Esophagus squamous epithelium (tissue), 5 donors: ENCODE measurements at places on chromosomes 2 and 18.

GRCh38 chr18:9803698-9804516 is 81.9 kb upstream of the TXNDC2 start:
- H3K4me3 ChIP-seq, result no peak overlapping the region
- no peaks in the 10 kb centered on the region for H3K36me3 ChIP-seq
- no peak for DNase-seq
- peaks cover 12% of the 10 kb centered on the region for H3K4me1 ChIP-seq
- H3K27ac ChIP-seq, result peak overlapping the region; percentile 48
- H3K27me3 ChIP-seq, result no peaks in the 10 kb centered on the region

DNA sequence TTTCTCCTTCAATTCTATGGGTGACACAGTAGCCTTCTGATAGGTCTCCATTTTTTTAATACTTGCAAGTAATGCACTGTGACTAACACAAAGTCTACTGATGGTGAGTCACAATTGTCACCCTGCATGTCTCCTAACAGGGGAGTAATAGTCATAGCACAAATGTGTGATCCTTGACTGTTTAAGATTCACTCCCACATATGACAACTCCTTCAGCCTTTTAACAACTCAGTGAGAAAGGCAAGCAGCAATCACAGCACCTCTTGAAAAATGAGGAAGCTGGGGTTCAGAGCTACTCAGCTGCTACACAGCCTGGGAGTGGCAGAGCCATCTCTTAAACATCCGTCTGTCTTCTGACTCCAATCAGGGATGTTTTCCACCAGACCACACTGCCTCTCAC is 63.8 kb downstream of the EHD3 start:
- no peaks in the 10 kb centered on the region for H3K36me3 ChIP-seq
- H3K4me3 ChIP-seq, result no peak overlapping the region
- no peak for DNase-seq
- H3K27me3 ChIP-seq, result no peaks in the 10 kb centered on the region

DNA sequence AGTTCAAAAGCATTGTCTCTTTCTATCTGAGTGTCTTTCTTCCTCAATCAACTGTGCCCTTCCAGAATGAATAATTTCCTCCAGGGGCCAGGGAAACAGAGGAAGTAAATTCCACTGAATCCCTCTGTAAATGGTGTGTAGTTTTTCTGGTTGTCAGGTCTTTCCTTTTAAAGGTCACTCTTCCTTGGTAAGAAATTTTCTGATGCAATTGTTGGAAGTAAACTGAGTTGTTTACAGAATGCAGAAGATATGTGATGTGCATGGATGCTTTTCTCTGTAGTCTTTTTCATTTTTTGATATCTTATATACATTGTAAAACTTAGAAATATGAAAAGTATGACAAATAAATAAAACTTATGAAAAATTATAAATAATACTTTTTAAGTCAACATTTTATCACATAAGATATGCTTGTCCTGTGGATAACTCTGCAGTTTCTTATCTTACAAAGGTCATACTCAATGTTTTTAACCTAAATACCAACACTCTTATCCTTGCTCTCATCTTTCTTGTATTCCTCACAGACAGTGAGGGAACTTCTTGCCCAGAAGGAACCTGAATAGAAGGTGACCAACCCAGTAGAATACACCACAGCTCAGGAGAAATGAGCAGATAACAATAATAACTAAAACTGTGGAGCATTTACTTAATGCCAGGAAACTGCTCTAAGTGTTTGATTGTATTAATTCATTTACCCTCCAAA is 234.5 kb downstream of the METTL4 start:
- no peaks in the 10 kb centered on the region for H3K4me1 ChIP-seq
- no peaks in the 10 kb centered on the region for H3K36me3 ChIP-seq
- no peaks in the 10 kb centered on the region for H3K27me3 ChIP-seq
- H3K4me3 ChIP-seq, result no peak overlapping the region
- H3K27ac ChIP-seq, result no peak overlapping the region
- no peak for DNase-seq

GRCh38 chr2:186607660-186608324 is 17.9 kb downstream of the ITGAV start:
- no peaks in the 10 kb centered on the region for H3K4me1 ChIP-seq
- H3K36me3 ChIP-seq, result no peaks in the 10 kb centered on the region
- H3K27me3 ChIP-seq, result no peaks in the 10 kb centered on the region
- H3K27ac ChIP-seq, result no peak overlapping the region
- H3K4me3 ChIP-seq, result no peak overlapping the region
- DNase-seq, result no peak

DNA sequence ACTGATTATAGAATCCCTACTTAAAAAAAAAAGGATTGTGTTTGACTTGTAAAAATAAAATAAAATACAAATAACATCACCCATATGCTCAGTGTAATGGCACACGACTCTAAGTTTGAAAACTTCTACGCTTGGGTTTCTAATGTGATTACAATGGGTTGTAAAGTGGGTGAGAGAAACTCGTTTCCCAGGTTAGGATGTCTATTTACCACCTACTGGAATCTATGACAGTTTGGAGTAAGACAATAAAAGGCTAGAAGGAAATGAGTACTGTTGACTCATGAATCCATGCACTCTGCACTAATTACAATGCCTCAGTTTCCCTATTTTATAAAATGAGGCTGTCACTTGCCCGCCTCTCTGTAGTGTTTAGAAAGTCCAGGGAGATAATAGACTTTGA is 204.2 kb upstream of the FBXO11 start:
- no peaks in the 10 kb centered on the region for H3K27me3 ChIP-seq
- no peak overlapping the region for H3K4me3 ChIP-seq
- no peak for DNase-seq
- peak overlapping the region; percentile 91 for H3K27ac ChIP-seq
- no peaks in the 10 kb centered on the region for H3K36me3 ChIP-seq

DNA sequence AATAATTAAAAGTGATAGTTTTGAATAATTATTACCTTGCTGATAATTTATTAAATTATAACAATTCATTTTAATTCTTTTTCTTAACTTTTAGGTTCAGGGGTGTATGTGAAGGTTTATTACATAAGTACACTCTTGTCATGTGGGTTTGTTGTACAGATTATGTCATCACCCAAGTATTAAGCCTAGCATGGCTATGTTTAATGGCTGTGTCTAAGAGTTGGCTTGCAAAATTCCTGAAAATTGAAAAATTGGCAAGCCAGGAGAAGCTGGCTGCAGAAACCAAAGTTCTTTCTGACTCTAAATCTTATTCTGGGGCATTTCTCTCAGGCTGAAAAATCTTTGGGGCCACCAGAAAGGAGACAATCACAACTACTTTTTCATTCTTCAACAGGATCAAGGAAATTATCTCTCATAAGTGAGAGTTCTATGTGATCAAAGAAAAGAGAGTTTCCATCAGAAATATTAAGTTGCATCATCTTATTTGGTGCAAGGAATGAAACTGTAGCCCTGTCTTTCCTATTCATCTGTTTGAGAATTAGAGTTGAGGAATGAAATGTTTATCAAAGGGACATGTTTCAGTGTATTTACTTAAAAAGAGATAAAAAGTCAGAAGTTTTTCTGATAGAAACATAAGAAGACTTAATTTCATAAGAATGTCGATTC is 412.1 kb upstream of the CDH2 start:
- H3K4me1 ChIP-seq, result no peaks in the 10 kb centered on the region
- no peaks in the 10 kb centered on the region for H3K27me3 ChIP-seq
- H3K36me3 ChIP-seq, result no peaks in the 10 kb centered on the region
- no peak for DNase-seq
- no peak overlapping the region for H3K27ac ChIP-seq
